Sigmoid colon (tissue), 7 donors: ENCODE measurements at places on chromosomes 2 and 18. TPM values are rescaled to one million over a fixed set of nuclear protein-coding genes. Genes with fewer than 3 reads are reported as not detected.

- DNase-seq = peak; percentile 75
Measured at GRCh38 chr2:18976168-18976961, 382.1 kb downstream of the OSR1 start.

DNA sequence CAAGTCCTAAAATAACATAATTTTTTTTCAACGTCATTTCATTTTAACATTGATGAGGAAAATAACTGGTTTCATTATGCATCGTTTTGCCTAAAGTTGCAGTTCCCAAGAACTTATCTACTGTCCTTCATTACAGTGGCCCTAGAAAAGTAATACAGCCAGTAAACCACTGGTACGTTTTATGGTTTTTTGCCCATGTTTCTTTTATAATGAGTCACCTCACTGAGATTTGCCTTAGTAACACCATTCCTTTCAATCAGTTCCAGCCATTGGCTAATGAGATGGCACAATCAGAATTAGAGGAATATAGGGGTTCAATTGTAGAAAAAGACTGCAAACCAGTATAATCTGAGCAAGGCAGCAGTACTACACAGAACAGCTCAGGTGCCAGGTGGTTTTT lies 422.6 kb upstream of the LYPD1 start:
- no peak for DNase-seq

- no peak for DNase-seq
Measured at GRCh38 chr2:160816916-160817499, 323.4 kb upstream of the RBMS1 start.

GRCh38 chr2:25386971-25387875 lies 45.5 kb upstream of the DNMT3A start:
- no peak for DNase-seq

- DNase-seq = no peak
Measured at GRCh38 chr2:115369400-115369799, 927.0 kb downstream of the DPP10 start.

DNA sequence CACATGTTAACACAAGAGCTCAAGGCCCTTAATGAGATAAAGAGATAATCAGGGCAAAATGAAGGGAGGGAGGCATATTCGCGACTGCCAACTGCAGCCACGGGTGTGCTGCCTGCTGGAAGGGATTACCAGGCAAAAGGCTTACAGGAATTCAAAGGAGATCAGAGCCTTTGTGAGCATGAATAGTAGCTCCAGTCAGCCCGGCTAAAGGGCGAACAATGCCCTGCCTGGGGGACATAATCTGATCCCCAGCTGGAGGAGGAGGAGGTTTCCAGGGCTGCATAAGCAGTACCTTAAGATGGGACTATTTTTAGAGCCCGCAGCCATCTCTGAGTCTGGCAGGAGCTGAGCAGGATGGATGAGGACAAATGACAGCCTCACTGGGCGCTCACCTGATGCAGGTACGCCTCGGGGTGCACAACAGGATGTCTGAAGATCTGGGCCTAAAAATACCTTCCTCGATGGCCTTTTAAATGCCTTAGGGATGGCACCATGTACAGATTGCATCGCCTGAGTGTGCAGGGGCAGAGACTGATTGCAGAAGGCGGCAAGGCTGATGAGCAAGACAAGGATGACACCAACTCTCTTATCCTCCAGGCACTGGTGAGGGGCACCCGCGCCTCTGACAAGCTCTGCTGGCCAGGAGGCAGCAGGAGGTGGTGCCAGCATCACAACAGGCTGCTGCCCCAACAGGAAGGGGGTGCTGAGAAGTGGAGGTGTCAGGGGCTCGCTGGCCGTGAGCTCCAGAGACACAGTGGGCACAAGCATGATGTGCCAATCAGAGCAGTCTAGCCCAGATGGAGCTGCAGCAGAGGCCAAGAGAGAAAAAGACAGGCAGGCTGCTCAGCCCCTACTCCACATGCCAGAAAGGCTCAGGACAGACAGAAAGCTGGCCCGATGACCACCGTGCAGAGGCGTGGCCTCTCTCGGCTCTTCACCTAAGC lies 111.4 kb downstream of the EIPR1 start:
- DNase-seq = no peak

- no peak for DNase-seq
Measured at GRCh38 chr2:36270758-36271157, 84.8 kb upstream of the CRIM1 start.

- no peak for DNase-seq
Measured at GRCh38 chr2:114598329-114598728, 155.9 kb downstream of the DPP10 start.

- peak; percentile 40 for DNase-seq
Measured at GRCh38 chr2:201969938-201970785, 63.5 kb upstream of the FZD7 start.

DNA sequence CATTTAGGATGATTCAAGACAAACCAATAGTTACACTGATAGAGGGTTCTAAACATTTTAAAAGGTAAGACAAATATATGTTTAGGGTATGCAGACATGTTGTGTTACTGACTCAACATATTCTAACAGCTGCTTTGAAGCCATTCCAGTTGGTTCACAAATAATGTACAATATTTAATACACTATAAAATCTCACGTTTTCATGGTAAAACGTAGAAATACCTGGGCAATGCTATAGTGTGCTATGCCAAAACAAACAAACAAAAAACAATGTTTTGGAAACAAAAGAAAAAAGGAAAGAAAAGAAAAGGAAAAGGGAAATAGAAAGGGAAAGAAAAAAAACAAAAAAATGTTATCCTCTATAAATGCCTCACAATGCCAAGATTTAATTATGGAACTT lies 277.1 kb downstream of the TCF4 start:
- no peak for DNase-seq

DNA sequence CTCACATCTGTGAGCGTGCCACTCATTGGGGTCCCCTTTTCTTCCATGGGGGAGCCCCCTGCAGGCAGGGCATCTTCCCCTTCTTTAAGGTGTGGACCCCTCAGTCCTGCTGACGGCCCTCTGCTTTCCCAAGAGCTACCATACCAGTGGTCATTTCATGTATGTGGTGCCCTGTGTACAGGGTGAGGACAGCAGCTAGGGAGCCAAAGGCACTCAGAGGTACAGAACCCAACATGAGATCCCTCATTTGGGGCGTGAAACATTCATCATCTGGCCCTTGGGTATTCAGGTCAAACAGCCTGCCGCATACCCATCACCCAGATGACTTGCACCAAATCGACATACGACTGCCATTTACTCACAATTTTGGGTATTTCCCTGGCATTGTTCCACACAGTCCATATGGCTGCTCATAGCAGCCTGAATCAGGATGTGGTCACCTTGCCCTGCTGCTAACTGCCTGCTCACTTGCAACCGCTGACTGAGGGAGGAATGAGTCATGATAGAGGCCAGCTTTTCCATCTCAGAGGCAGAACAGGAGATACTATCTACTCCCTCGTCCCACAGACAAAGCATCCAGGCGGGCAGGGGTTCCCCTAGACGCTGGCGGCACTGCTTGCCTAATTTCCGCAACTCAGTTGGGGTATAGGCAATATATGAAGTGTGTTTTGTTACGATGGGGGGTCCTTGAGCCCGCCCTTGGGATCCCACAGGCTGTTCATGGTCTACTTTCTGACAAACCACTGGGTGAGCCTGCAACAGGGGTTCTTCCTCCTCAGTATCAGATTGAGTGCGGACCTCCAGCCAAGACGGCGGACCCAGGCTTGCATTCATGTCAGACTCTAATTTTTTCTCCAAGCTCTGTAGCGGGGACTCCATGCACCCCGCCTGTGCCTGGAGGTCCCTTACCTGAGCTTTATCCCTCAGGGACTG lies 228.6 kb downstream of the SATB2 start:
- no peak for DNase-seq

- no peak for DNase-seq
Measured at GRCh38 chr2:143088388-143088787, 40.8 kb upstream of the ARHGAP15 start.

DNA sequence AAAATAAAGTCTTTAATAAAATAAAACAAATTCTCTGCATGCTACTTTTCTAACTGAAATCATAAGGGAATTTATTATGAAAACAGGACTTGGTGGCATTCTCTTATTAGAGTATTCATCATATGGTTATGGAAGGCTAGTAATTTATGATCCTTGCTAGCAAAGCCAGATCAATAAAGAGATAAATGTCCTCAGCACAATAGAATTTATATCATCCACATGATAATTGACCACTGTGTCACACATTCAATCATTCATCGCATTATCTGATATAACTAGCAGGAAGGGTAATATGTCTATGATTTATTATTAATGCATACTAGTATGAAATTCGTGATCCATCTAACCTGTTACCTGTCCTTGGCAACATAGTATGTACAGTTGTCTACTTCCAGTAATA lies 175.8 kb downstream of the MYO3B start:
- DNase-seq = no peak

DNA sequence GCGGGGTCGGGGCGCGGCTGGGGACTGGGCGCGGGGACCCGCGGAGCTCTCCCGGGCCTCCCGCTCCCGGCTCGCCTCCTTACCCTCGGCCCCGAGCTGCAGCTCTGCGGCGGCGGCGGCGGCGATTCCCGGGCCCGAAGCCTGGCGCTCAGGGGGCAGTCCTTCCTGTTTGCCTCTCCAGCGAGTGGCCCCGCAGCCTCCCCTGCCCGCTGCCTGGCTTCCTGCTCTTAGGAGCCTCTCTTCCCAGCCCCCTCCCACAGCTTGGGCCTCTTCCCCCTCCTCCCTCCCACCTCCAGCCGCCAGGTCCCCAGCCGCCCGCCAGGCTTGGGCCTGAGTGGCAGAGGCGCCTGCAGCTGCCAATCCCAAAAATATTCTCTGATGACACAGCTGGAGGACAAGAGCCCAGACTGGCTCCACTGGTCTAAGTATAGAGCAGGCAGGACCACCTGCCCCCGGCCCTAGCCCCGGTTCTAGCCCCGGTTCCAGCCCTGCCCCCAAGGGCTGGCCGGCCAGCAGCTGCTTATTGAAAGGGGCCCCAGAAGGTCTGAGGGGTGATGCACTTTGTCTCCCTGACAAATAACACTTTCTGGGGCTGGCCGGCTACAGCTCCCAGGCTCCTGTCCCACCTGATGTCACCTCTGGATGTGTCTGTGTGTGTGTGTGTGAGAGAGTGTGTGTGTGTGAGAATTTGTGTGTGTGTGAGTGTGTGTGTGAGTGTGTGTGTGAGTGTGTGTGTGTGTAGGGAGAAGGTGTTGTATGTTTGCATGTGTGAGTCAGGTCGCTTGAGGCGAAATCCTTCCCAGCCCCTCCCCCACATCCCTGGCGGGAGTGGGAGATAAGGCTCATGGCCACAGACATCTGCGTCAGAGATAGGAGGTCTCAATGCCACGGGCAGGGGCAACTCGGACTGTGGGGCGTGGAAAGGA lies at the start of gene OBSL1:
OBSL1 (minus strand) TSS at position 229 of the 926 bp plus-strand sequence. CDS start 307 bp downstream, outside the sequence.
- DNase-seq = peak; percentile 83

DNA sequence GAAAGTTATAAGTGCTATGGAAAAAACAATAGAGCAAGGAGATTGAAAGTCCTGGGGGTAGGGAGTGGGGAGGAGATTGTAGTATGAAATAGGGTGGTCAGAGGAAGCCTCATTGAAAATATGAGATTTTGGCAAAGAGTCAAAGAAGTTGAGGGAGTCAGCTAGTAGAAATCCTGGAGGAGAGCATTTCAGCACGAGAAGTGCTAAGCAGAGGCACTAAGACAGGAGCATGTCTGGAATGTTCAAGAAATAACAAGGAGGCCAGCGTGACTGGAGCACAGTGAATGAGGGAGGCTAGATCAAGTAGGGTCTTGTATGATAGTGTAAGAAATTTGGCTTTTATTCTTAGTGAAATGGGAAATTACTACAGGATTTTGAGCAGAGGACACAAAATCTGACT lies 2.1 kb upstream of the TSPYL6 start:
- no peak for DNase-seq

MAL gene
- 28.9 TPM for total RNA-seq

FAM228A gene
- total RNA-seq = 2.1 TPM

GALR1 gene
- total RNA-seq = 0.54 TPM

TMEFF2 gene
- 0.16 TPM for total RNA-seq

PROKR1 gene
- total RNA-seq = 1.1 TPM
